Thoracic aorta (tissue), 2 donors: ENCODE measurements at places on chromosomes 3 and 15.

DNA sequence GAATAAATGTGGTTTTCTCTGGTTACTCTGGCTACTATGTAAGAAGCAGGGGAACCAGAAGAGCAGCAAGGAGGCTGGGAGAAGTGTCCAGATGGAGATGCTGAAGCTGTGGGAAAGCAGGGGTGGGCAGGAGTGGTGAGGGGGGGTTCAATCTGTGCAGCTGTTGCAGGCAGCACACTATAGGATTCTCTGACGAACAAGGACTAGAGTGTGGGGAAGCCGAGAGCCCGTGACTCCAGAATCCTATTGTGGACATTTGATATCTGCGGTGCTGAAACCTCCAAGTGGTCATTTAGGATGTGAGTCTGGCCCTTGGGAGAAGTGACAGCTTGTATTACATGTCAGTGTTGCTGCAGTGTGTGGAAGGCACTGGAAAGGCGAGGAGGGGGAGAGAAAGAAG is 60.5 kb downstream of the GABRB3 start:
- H3K4me3 ChIP-seq, result no peak overlapping the region
- H3K36me3 ChIP-seq, result no peaks in the 10 kb centered on the region
- no peak overlapping the region for H3K27ac ChIP-seq
- no peak for DNase-seq
- no peaks in the 10 kb centered on the region for H3K27me3 ChIP-seq
- no peaks in the 10 kb centered on the region for H3K4me1 ChIP-seq

DNA sequence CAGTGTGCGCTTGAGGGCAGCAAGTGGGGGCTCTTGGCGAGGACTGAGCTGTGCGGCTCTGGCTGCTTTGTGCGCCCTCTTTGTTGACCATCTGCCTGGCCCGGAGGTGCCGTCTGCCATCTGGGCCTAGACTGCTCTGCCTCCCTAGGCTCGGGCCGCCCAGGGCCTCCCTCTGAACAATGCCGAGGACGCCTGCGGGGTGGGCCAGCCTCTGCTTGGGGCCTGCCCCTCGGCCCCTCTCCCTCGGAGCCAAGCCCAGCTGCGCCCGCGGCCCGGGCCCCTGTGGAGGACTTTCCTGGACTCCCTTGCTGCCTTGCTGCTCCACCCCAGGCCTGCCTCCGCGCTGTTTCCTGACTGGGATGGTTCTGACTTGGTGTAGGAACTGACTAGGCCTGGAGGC is 31.9 kb upstream of the SPSB4 start:
- no peak for DNase-seq
- no peak overlapping the region for H3K27ac ChIP-seq
- no peaks in the 10 kb centered on the region for H3K27me3 ChIP-seq
- H3K4me1 ChIP-seq, result no peaks in the 10 kb centered on the region
- no peak overlapping the region for H3K4me3 ChIP-seq
- no peaks in the 10 kb centered on the region for H3K36me3 ChIP-seq

- DNase-seq, result no peak
- H3K27ac ChIP-seq, result no peak overlapping the region
- H3K4me3 ChIP-seq, result no peak overlapping the region
- H3K4me1 ChIP-seq, result no peaks in the 10 kb centered on the region
- H3K27me3 ChIP-seq, result no peaks in the 10 kb centered on the region
- H3K36me3 ChIP-seq, result no peaks in the 10 kb centered on the region
Observed at GRCh38 chr3:89353465-89353864, 246.0 kb downstream of the EPHA3 start.

- H3K4me3 ChIP-seq, result no peak overlapping the region
- no peak overlapping the region for H3K27ac ChIP-seq
- H3K36me3 ChIP-seq, result peaks cover 17% of the 10 kb centered on the region
- no peaks in the 10 kb centered on the region for H3K27me3 ChIP-seq
- H3K4me1 ChIP-seq, result no peaks in the 10 kb centered on the region
Observed at GRCh38 chr15:101679806-101680205, 27.6 kb upstream of the TM2D3 start.

GRCh38 chr3:127044996-127045395 is 62.1 kb downstream of the PLXNA1 start:
- no peak for DNase-seq
- no peaks in the 10 kb centered on the region for H3K36me3 ChIP-seq
- peaks cover 17% of the 10 kb centered on the region for H3K4me1 ChIP-seq
- no peaks in the 10 kb centered on the region for H3K27me3 ChIP-seq
- peak overlapping the region; percentile 3 for H3K4me3 ChIP-seq

GRCh38 chr15:98941595-98942255 is 65.9 kb downstream of the PGPEP1L start:
- H3K4me1 ChIP-seq, result peaks cover 46% of the 10 kb centered on the region
- H3K27ac ChIP-seq, result no peak overlapping the region
- DNase-seq, result no peak
- peaks cover 32% of the 10 kb centered on the region for H3K36me3 ChIP-seq
- no peaks in the 10 kb centered on the region for H3K27me3 ChIP-seq

- no peak overlapping the region for H3K27ac ChIP-seq
- peaks cover 3% of the 10 kb centered on the region for H3K36me3 ChIP-seq
- no peaks in the 10 kb centered on the region for H3K27me3 ChIP-seq
- H3K4me1 ChIP-seq, result peaks cover 50% of the 10 kb centered on the region
Observed at GRCh38 chr3:172223870-172224269, 184.5 kb downstream of the FNDC3B start.

- H3K27ac ChIP-seq, result no peak overlapping the region
Observed at GRCh38 chr3:187112934-187113793, 26.1 kb downstream of the RPL39L start.

- no peaks in the 10 kb centered on the region for H3K27me3 ChIP-seq
- H3K27ac ChIP-seq, result no peak overlapping the region
- no peaks in the 10 kb centered on the region for H3K36me3 ChIP-seq
- DNase-seq, result no peak
- H3K4me1 ChIP-seq, result no peaks in the 10 kb centered on the region
Observed at GRCh38 chr15:31098953-31099740, 2.4 kb downstream of the TRPM1 start.

DNA sequence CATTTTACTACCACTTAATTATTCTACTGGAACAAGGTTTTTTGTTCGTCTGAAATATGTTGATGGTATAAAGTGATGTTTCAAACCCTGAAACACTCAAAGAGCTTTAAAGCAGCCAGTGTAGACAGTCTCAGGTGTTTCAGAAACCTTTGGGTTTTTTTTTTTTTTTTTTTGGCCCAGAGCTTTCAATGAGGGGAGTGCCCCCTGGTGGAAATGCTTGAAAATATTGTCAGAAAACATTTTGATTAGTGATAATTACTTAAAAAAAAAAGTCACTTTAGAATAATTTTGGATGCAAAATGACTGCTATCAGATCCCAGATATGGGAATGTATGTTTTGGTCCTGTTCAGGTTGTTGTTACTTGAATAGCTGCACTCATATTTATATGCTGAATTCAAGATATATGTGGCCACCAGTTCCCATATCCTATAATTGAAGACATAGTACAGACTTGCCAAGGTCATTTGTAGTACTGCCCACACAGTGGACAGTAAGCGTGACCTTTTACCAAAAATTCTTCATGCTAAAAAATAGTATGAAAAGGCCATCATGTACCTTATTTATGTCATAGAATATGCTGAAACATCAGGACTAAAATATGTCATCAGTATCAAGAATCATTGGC is 35.9 kb downstream of the SATB1 start:
- no peak for DNase-seq
- no peaks in the 10 kb centered on the region for H3K4me1 ChIP-seq
- no peak overlapping the region for H3K4me3 ChIP-seq

DNA sequence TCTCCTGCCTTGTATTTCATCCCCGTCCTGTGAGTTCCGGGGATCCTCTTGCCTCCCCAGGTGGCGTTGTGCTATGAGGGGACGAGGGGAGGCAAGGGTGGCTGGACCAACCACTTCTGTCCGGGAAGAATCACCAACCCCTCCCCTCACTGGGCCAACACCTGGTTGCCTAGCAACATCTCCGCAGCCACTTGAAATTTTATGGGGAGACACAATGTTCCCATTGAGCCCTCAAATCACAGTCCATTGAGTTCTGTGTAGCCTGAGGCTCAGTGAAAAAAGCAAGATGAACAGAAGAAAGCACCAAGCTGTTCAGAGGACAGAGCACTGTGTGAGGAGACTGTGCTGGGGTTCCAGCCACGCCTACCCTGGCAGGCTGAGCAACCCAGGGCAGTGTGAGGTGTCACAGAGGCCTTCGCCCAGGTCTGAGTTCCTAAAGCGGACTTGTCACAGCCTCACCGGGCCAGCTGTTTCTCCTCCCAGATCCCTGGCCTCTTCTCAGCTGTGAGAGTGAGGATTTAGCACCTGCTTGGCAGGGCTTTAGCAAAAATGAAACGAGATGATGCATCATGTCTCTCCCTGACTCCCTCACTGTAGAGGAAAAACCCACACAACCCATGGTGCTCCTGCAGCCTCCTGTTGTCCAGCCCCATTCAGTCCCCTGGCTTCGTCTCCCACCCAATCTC is 76.8 kb downstream of the ATP2B2 start:
- H3K4me3 ChIP-seq, result no peak overlapping the region
- no peaks in the 10 kb centered on the region for H3K27me3 ChIP-seq
- no peaks in the 10 kb centered on the region for H3K36me3 ChIP-seq

DNA sequence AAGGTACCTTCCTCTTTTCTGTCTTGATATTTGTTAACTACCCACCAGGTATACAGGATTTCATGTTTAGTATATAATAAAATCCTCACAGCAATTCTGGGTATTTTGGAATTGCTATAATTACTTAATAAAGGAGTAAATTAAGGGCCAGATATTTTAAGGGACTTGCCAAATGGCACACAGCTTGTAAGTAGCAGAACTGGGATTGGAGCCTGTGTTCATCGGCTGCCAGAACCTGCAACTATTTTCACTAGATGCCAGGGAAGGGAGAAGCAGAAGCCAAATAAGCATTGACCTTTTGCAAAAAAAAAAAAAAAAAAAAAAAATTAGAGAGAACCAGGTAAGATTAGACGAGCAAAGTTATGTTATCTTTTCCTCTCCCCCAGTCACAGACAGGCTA is 683.3 kb upstream of the CADM2 start:
- no peaks in the 10 kb centered on the region for H3K36me3 ChIP-seq
- DNase-seq, result no peak
- H3K4me1 ChIP-seq, result no peaks in the 10 kb centered on the region

- no peaks in the 10 kb centered on the region for H3K27me3 ChIP-seq
- DNase-seq, result no peak
- H3K4me1 ChIP-seq, result peaks cover 20% of the 10 kb centered on the region
- peak overlapping the region; percentile 94 for H3K4me3 ChIP-seq
- peak overlapping the region; percentile 88 for H3K27ac ChIP-seq
Observed at GRCh38 chr15:64162478-64162868, 349 bp downstream of the PPIB start.

DNA sequence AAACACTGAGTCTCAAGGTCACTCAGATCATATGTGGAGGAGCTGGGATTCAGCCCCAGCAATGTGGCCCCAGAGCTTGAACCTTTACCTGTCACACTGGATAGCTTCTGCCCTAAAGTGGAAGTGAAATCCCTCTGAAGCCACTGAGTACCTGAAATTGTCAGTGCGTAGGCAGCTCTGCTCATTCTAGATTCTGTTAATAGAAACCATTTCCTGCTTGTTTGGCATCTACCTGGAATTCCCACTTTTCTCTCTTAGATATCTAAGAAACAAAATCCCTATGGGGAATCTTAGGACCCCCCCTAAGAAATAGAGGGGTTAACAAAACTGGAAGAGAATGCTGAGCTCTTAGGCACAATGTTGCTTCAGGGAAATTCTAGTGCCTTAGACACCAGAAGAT is 29.8 kb downstream of the FBXL22 start:
- H3K4me1 ChIP-seq, result peaks cover 14% of the 10 kb centered on the region
- no peaks in the 10 kb centered on the region for H3K27me3 ChIP-seq
- H3K27ac ChIP-seq, result no peak overlapping the region
- no peak for DNase-seq
- peaks cover 57% of the 10 kb centered on the region for H3K36me3 ChIP-seq

GRCh38 chr15:81373775-81374395 is at the start of gene TMC3:
TMC3 (minus strand) TSS chr15:81374213; CDS start chr15:81374077, 136 bp downstream.
- no peaks in the 10 kb centered on the region for H3K27me3 ChIP-seq
- no peaks in the 10 kb centered on the region for H3K4me1 ChIP-seq
- no peak for DNase-seq
- H3K27ac ChIP-seq, result no peak within 1 kb of the TSS

DNA sequence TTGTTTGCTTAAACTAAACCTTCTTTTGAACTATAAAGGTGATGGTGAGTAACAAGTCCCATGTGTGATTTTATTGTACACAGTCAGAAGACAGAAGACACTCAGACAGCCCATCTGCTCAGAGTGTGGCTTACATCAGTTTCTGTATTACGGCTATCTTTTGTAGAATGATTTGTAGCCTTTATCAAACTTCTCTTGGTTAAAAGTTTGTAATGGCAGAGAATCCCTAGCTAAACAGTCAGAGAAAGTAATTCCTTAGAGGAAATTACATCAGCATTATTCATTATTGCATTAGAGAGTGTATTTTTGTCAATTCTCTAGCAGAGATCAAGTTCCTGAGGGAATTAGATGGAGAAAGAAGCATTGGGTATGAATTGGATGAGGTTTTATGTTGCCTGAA is 500.8 kb downstream of the CNTN4 start:
- no peak for DNase-seq
- no peak overlapping the region for H3K4me3 ChIP-seq
- H3K4me1 ChIP-seq, result no peaks in the 10 kb centered on the region
- H3K27ac ChIP-seq, result no peak overlapping the region
- no peaks in the 10 kb centered on the region for H3K27me3 ChIP-seq

DNA sequence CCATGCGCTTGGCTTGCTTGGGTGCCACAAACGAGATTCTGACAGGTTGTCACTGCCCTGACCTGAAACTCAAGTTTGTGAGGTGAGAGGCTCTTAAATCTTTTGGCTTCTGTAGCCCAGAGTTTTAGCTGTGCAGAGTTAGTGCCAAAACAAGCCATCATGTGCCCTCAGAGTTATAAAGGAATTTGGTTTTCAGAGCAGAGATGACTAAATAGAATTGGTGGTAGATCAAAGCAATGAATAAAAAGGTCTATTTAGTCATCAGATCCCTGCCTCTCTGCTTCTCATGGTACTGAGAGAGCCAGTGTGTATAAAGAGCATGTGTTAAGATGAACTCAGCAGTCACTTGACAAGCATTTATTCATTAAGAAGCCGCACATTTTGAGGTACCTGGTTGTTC is 207.5 kb upstream of the DPH6 start:
- H3K27me3 ChIP-seq, result no peaks in the 10 kb centered on the region
- H3K4me3 ChIP-seq, result no peak overlapping the region
- H3K36me3 ChIP-seq, result no peaks in the 10 kb centered on the region
- H3K27ac ChIP-seq, result peak overlapping the region; percentile 20
- DNase-seq, result no peak

DNA sequence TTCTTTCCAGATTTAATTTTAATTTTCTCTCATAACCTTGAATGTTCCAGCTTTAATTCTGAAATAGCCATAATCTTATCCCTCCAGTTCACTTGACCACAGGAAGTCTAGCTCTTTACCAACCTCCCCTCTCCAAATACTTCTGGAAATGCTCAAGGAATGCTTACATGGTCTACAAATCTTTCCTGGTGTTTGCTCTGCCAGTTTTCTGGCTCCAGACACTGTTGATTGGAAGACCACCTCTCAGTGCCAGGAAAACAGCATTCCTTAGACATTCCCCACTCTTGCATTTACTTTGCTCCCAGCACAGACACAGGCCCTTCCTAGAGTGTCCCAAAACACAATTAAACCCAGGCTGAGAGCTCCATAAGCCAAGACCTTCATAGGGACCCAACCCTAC is 98.6 kb downstream of the MESD start:
- no peak overlapping the region for H3K27ac ChIP-seq
- H3K36me3 ChIP-seq, result no peaks in the 10 kb centered on the region
- no peaks in the 10 kb centered on the region for H3K27me3 ChIP-seq
- H3K4me1 ChIP-seq, result no peaks in the 10 kb centered on the region
- no peak for DNase-seq

- no peak for DNase-seq
- no peaks in the 10 kb centered on the region for H3K27me3 ChIP-seq
- H3K27ac ChIP-seq, result no peak overlapping the region
Observed at GRCh38 chr3:46871222-46871621, 6.3 kb upstream of the PTH1R start.
